Left renal cortex interstitium (tissue), 4 donors: ENCODE measurements at places on chromosomes 5 and 9.

- DNase-seq, result no peak
Observed at GRCh38 chr5:20609126-20609525, 621.1 kb upstream of the CDH18 start.

DNA sequence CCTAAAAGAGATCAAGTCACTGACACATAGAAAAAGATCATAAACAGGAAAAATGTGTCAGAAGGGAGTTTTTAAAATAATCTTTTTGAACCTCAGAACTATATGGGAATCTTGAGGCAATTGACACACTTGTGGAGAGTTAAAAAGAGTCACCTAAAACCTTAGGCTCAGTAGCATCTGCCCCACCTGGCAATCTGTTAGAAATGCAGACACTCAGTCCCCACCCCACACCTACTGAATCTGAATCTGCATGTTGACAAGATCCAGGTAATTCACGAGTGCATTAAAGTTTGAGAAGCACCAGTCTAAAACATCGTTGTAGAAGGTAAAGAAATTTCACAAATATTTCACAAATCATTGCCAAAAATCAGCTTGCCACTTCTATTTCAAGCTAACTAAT, 388.3 kb downstream of the NR2F1-AS1 start:
- DNase-seq, result no peak

DNA sequence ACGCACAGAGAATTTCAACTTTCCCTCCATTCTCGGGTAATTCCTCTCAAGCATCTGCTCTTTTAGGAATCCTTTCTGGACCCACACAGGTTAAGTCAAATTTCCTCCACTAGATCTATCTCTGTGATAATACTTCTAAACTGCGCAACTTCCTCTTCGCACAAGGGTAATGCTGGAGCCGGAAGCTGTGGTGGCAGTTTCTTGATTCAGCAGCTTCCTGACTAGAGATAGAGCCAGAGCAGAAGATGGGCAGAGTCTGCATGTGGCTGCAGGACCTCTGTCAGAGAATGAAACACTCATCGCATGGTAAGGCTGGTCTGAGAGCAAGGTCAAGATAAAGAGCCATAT, 11.1 kb upstream of the CDC42SE2 start:
- no peak for DNase-seq

GRCh38 chr5:90898326-90899013, 339.9 kb downstream of the ADGRV1 start:
- DNase-seq, result no peak

- no peak for DNase-seq
Observed at GRCh38 chr9:136149853-136150252, 31.2 kb upstream of the TMEM250 start.

DNA sequence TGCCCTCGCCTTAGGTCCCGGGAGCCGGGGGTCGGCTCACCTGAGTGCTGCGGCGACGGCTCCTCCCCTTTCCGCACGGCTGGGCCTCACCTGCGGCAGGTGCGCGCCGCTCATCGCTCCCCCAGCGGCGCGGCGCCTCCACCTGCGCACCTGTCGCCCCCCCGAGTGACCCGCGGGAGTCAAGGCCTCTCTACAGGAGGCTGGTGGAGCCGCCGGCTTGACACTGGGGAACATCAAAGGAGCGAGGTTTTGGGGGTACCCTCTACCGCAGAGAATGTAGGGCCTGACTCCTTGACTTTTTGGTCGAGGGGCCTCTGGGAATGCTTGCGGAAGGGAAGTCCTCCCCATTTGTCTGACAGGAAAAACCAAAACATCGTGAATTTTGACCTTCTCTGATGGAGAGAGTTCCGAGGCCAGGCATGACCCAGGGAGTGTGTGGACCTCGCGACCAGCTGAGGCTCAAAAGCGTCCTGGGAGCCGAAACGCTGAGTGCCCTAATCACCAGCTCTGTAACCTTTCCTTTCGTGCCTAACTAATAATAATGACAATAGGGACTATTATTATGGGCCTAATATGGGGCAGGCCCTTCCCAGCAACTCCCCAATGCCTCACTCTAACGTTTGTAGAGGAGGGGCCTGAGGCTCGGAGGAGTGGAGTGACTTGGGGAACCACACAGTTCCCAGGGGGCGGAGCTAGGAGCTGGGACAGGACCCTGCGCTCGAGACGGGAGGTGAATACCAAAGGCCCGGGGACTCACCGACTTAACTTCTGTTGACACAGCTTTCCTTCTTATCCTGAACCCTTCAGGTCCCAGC, 714 bp upstream of the IER5L start:
- no peak for DNase-seq

GRCh38 chr5:34533582-34534522, 122.3 kb upstream of the RAI14 start:
- no peak for DNase-seq

DNA sequence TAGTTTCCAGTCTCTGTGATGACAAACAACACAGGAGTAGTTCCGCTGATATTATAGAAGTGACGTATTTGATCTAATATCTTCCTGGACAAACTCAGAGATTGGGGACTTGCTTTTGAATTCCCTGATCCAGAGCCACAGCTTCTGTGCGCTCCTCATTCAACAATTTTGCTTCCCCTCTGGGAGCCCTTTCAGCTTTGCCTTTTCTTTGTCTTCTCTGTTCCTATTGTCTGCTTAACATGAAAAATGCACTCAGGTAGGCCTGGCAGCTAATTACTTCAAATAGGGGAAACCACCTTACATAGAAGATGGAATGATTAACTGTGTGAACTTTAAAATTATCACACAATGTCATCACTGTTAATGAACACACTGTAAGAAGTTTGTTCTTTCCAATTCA, 192.9 kb downstream of the EPB41L4A start:
- DNase-seq, result no peak

GRCh38 chr9:127559247-127559680, 52.8 kb upstream of the STXBP1 start:
- no peak for DNase-seq

DNA sequence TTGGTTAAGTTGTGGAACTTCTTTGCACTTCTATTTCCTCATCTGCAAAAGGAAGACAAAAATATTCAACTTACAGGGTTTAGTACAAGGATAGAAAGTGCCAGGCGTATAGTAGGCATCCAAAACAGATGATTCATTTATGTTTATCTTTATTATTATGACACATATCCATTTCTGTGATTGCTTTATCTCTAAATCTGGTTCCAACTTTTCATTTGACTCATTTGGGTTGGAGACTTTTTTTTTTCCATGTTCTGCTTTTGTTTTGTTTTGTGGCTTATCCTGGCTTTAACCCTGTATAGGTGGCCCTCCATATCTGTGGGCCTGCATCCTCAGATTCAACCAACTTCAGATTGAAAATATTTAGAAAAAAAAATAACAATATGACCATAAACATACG, 186.7 kb upstream of the SLC24A2 start:
- no peak for DNase-seq
